NB4 (cell line): ENCODE measurements at places on chromosomes 13 and 19.

GRCh38 chr13:50589651-50590054, 253.8 kb downstream of the DLEU7 start:
- peak; percentile 22 for DNase-seq

DNA sequence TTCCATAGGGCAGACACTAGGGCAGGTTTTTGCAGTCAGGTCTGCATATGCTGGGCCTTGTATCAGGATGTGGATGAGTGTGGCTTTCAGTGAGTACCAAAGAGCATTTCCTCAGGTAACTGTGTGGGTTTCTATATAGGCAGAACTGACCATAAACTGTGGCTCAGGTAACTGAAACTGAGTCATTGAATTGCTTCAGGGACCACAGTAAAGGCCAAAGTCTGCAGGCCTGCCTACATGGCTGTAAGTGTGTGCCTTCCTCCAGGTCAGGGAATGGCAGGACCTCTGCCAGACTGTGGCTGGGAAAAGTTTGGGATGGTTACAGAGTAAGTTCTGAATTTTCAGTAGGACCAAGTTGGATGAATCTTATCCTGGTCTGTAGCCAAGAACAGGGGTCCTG, 85.6 kb downstream of the ZNF486 start:
- no peak for DNase-seq

GRCh38 chr13:23458989-23459388, 25.5 kb upstream of the SACS start:
- no peak for DNase-seq

- no peak for DNase-seq
Measured at GRCh38 chr19:49833599-49833998, 15.5 kb downstream of the MED25 start.

DNA sequence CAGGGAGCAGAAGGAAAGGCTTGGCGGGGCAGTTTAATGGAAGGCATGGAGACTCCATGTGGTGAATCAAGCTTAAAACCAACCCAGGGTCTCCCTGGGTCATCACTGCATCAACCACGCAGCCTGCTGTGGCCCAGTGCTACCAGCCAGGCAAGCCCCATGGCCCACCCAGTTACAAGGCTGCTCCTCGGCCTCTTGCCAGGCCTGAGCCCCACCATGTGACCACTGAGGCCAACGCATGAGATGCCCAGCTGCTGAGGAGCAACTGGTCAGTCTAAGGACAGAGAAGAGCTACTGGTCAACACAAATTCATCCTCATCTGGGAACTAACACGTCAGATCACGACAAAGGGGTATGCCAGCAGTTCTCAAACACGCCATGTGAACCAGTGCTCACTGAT, 15.4 kb upstream of the KPTN start:
- no peak for DNase-seq

DNA sequence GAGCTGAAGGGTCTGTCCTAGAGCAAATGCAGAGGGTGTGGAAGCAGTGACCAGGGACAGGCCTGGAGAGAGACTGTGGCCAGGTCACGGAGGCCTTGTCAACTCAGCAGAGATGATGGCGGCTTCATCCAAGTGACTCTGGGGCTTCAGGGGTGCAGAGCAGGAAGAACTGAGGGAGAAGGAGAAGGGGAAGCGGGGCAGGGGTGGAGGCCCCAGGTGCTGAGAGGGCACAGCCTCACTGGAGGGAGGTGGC, 299.1 kb downstream of the ZNF536 start:
- DNase-seq, result no peak

- DNase-seq, result peak; percentile 89
Measured at GRCh38 chr13:46598140-46598819, 45.3 kb downstream of the LRCH1 start.

DNA sequence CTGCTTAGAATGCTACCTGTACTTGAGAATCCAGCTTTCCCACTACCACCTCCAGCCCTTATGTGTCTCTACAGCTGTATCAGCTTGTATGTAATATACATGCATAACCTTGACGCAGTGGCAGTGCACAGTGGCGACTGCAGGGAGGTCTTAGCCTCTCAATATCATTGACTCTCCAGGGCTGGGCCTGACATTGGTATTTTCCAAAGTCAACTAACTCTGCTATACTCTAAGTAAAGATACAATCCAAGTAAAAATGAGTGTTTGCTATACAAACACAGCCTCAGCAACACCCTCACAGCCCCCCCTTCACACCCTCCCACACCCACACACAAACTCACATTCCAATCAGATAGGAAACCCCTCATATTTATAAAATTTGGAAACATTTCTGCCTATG, 6.7 kb upstream of the UBL3 start:
- no peak for DNase-seq

DNA sequence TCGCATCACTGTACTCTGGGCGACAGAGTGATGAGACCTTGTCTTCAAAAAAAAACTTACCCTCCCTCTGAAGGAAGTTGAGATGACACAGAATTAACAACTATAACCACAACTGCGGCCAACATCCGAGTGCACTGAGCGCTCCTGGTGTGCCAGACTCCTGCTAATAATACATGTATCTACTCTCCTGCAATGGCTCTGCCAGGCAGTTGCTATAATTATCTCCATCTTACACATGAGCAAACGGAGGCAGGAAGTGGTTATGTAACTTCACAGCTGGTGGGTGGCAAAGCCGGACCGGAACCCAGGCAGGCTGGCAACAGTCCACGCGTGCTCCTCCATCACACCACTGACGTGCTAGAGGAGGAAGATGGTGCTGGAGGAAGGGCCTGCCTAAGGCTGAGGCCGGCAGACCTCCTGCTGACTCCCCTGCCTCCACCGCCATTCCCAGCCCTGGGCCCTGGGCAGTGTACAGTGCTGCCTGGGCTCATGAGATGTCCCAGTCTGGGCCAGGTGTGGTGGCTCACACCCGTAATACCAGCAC, 12.6 kb downstream of the XRCC1 start:
- peak; percentile 94 for DNase-seq

DNA sequence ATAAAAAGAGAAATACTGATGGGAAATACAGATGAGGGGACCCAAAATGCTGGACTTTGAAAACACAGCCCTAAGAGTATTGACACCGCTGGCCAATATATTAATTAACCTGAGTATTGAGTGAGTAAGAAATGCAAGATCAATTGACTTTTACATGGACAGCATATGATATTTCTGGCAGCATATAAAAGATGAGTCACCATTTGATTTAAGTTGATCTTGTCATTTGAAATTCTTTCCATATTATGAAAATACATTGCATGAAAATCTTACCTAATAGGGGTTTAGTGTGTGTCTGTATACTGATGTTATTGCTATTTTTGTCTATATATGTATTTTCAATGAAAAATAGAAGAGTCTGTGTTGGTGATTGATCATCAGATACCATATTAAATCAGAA, 619.6 kb downstream of the KCTD12 start:
- no peak for DNase-seq

DNA sequence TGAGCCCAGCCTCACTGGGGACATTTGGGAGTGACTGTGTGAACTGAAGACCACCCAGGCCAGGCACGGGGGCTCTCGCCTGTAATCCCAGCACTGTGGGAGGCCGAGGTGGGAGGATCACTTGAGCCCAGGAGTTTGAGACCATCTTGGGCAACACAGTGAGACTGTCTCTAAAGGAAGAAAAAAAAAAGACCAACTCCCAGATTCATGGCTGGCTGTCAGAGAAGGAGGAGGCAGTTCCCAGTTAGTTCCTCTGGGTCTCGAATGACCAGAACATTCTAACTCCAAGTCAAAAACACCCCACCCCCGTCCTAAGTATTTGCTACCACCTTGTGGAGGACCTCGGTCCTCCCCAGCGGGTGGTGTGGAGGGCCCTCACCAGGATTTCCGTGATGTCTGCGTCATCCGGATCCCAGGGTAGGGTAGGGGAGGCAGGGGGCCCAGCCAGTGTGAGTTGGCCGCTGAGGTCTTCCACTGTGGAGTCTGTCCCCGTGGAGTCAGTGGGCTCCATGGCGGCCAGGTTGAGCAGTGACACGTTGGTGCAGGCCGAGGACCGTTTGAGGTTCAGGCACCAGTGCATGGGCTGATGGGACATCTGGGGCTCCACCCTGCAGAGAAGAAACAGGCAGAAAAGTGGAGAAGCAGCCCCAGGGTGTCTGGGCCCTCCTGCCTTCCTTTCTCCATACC, 1.3 kb downstream of the TSKS start:
- DNase-seq, result peak; percentile 91

- no peak for DNase-seq
Measured at GRCh38 chr19:1417681-1418495, 10.5 kb downstream of the DAZAP1 start.

- no peak for DNase-seq
Measured at GRCh38 chr19:19551853-19552192, 13.8 kb downstream of the CILP2 start.

DNA sequence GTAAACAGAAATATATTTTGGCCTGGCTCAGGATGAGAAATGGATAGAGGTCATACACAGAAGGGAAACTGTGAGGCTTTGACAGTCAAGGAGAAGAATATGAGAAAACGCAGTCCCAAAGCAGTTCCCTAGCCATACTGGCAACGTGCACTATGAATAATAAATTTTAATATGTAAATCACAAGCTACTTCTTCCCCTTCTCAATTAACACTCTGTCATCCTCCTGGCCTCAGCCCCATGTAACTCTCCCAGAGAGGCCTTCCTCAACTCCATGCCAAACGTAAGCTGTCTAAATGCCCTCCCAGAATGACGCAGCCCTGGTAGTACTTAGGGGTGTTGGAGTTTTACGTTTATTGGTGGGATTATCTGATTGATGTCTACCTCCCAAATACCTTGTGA, 732.6 kb downstream of the LIG4 start:
- no peak for DNase-seq

- peak; percentile 27 for DNase-seq
Measured at GRCh38 chr13:30159446-30159839, 147.9 kb downstream of the KATNAL1 start.

DNA sequence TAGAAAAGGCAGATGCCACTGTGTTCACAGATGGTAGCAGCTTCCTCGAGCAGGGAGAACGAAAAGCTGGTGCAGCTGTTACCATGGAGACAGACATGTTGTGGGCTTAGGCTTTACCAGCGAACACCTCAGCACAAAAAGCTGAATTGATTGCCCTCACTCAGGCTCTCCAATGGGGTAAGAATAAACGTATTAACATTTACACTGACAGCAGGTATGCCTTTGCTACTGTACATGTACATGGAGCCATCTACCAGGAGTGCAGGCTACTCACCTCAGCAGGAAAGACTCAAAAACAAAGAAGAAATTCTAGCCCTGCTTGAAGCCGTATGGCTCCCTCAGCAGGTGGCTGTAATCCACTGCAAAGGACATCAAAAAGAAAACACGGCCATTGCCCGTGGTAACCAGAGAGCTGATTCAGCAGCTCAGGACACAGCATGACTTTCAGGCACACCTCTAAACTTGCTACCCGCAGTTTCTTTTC, 197.7 kb downstream of the ZNF737 start:
- DNase-seq, result no peak

DNA sequence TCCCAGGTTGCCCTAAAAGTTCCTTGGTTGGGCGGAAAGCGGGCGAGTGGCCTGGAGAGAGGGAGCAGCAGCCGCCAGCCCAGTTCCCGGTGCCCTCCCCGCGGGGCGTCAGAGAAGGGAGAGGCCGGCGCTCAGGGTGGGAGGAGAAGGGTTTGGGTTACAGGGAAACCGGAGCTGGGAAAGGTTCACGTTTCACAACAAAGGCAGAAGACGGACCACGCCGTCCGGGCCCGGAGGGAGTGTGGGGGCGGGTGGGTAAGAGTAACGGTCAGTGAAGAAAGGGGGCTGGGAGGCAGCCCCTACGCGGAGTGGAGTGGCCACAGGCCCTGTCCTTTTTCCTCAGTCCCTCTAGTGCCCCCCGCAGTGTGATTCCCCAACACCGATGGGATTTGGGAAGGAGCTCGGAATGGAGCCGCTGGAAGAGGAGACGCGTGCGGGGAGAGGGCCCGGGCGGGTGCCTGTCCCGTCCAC, 1.6 kb downstream of the SIX5 start:
- DNase-seq, result peak; percentile 65

GRCh38 chr13:26838821-26839220, 78.2 kb upstream of the GPR12 start:
- no peak for DNase-seq
